HCEC 1CT (cell line): ENCODE measurements at places on chromosomes 16 and 17.

- peak; percentile 94 for DNase-seq
These were observed 39.6 kb downstream of the GPRC5B start for GRCh38 chr16:19844945-19845641.

DNA sequence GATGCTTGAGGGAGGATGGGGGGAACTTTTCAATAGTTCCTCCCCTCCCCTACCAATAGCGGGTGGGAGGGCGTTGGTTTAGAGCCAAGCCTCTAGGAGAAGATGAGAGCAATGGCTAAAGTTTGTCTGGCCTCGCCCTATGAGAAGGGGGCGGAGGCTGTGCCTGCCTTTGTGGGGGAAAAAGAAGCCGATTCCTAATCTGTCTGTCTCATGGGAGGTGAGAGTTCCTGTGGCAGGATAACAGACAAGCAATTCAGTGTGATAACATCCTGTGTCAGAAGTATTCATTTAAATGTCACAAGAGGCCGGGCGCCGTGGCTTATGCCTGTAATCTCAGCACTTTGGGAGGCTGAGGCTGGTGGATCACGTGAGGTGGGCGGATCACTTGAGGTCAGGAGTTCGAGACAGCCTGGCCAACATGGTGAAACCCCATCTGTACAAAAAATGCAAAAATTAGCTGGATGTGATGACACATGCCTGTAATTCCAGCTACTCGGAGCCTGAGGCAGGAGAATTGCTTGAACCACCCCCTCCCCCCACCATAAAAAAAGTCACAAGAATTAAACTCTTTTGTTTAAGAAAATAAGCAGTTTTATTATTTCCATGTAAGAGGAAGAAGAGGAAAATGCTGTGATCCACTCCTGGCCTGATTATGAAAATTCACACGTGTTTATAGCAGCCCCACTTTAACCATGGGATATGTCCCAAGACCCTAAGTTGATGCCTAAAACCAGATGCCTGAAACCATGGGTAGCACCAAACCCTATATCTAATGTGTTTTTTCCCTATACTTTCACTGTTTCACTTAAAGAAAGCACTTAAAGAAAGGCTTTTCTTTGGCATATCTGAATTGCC is 1.7 kb downstream of the SLFN5 start:
- DNase-seq, result peak; percentile 83

- no peak for DNase-seq
These were observed 4.1 kb downstream of the USP31 start for GRCh38 chr16:23145186-23145585.

GRCh38 chr16:85220125-85220839 is 108.0 kb upstream of the CIBAR2 start:
- peak; percentile 66 for DNase-seq

DNA sequence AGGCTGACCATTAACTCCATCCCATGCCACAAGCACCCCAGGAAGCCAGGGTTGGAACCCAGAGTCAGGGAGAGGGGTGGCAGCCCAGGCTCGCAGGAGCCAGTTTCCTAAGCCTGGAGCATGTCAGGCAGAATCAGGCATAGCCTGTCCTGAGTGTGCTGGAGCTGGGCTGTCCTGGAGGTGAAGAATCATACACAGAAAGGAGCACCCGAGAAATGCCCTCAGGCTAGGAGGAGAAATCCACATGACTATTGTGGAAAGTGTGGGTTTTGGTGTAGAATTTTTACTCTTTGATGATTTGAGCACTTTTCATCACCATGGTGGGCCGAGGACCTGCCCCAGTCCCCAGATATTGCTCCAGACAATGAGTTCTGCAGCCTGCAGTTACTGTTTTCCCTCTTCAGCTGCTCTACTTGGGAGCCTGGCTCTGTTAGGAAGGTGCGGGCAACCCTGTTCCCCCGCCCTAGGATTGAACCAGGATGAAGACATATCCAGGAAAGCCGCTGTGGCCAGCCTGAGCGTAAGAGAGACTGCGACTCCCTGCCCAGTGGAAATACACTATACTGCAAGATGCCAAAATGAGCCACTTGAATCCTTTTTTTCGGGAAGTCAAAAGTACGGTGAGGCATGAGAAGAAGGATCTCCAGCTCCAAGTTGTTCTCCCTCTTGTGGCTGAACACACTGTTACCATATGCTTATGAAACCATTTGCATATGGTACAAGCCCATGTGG is 29.0 kb upstream of the HEATR6 start:
- DNase-seq, result peak; percentile 21

DNA sequence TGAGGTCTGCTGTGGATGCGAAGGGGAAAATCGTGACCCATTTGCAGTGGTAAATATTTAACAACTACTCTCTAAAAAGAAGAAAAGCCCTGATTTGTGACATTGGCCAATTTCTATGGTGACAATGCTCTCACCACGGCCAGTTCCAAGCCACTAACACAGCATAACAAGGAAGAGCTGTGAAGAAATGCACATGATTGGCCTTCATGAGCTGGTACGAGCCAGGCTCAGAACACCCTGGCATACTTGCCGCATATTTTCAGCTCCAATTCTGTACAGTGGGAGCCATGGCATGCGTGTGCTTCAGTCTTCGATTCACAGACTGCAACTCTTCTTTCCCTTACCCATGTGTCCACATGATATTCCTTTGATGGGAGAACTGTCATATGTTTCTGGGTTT is 363.9 kb upstream of the CDH5 start:
- no peak for DNase-seq

DNA sequence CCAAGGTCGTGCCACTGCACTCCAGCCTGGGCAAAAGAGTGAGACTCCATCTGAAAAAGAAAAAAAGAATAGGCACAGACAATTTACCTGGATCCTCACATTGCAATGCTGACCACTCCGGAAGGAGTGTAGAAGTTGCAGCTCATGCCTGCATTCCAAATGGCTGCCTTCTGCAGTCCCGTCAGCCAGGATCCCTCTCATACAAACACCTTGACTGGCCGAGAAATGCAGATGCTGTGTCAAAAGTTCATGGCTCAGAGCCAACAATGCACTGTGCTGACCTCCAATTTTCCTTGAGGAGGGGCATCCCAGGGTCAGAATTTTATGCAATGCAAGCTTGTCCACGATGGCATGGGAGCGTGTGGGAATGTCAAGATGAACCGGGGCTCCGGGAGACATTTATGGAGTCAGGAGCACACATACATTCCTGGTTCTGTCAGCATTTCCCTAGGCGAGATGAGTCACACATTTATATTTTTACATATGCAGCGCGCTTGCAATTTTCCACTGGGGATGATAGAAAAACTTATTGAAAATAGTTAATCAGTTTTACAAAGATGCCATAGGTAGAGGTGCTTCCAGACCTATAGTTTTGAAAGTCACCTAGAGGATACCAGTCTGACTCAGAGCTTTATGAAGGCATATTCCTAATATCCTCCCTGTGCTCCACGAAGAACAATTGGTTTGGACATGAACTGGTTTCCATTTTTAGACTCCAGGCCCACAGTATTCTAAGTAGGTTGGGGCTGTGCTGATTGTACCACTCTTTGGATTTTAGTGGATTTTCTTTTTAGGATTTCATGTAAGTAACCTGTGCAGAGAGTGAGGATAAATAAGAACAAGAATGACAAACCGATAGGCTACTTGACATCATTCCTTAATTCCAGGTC is 614.6 kb downstream of the MAF start:
- no peak for DNase-seq

DNA sequence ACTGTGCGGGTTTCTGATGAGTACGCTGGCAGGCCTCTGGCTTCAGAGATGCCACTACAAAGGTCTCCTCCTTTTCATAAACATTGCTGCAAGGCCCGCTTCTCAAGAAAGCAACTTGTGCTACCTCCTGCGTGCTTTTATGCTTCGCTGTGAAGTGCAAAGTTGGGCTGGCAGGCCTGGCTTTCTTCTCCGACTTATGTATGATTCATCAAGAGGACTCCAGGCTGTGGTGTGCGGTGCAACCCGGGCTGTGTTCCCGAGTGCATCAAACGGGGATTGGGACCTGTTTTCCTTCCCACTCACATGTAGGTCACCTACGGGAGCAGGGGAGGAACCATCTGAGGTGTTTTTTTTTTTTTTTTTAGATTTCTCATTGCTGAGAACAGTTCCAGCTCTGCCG is 534.1 kb downstream of the WWOX start:
- no peak for DNase-seq
